ENCODE measurements at places on chromosomes 2 and 18.

DNA sequence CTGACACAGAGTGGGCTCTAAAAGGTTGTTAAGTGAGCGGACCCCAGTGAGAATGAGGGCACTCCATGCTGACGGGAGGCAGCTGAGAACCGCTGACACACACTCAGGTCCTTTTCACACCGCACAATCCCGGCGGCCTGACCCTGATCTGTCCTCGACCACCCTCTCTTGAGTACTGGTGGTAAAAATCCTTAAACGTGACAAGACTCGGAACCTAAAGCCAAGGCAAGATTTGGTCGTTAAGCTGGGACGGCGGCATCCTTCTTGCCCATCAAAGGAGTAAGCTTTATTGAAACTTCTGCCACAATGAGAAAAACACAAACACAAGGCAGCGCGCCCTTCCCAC, 569 bp downstream of the TMX3 start:
- no peak for DNase-seq

DNA sequence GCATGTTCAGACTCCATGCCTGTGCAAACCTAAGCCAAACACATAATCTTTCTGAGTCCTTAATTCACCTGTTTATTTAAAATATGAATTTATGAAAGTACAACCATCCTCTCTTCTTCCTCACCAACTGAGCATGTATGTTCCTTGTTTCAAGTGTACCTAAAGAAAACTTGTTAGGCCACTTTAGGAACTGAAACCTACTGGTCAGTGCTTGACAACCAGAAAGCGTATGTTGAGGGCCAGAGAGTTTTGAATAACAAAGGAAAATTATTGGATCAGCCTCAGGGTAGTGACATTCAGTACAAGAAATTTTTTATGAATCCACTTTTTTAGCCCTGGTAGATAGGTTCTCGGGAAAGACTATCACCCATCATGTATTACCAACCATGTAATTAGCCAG, 847.6 kb upstream of the CELF4 start:
- no peak for DNase-seq

DNA sequence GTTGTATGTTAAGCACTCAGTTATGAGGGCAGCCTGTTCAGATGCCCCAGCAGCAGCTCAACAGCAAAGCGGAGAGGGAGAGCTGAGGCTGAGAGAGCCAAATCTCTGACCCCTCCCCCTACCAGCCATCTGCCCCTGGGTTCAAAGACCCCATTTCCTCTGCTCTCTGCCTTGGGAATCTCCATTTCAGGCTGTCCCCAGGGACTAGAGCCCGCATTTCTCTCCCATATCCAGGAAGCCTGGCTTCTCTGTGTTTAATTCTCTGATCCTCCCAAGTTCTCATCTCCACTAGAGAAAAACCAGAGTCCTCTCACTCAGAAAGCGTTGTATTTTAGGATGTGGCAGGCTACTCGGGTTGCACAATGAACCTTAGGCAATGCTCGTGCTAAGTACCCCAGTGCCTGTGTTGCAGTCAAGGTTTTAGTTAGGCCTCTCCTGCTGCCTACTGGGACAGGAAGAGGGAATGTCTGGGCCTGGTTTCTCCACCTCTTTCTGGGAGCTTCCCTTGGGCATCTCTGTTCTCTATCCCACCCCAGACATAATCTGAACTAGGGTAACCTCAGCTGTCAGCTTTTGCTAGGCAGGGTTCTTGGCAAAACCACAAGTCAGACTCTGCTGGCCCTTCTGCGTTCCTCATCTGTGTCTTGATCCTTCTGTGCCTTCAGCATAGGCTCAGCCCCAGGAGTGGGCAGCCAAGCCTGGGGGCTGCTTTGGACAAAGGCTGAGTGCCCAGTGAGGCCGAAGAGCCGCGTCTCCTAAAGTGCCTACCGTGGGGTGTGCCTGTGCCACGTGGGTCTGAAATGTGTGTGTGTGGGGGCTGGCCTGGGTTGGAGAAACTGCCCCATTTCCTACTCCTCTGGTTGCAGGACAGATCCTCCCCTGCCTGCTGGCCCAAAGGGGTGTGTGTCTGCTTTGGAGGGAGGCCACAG, 96.8 kb downstream of the STPG4 start:
- DNase-seq, result no peak

DNA sequence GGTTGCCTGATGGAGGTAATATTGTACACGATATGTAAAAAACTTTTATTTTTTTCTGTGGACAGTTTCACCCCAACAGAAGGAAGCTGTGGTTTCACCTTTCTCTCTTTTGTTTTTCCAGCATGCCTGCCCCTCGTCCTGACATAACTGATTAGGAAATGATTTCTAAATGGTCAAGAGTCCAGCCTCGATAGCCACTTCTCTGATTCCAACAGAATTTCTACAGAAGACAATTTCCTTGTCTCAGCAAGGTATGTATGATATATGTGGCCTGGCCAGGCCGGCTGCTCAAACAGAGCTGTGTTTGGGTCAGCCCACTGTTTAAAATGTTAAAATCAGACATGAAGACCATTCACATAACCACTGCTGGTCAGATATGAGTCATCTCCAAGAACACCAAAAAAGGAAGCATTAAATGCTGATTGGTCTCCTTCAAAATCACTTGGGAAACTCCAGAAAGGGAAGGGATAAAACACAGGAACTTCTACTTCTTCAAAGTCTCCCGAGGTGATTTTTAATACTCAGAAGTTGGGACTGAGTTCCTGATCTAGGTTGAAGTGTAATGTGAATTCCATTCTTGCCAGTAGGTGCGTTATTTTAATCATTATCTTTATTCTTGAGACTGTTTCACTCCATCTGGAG, 22.3 kb downstream of the ATP8B1 start:
- no peak for DNase-seq

GRCh38 chr18:46311491-46311890, 207.3 kb downstream of the HAUS1 start:
- no peak for DNase-seq

- DNase-seq, result no peak
Observed at GRCh38 chr2:144663207-144663606, 143.3 kb upstream of the ZEB2 start.

DNA sequence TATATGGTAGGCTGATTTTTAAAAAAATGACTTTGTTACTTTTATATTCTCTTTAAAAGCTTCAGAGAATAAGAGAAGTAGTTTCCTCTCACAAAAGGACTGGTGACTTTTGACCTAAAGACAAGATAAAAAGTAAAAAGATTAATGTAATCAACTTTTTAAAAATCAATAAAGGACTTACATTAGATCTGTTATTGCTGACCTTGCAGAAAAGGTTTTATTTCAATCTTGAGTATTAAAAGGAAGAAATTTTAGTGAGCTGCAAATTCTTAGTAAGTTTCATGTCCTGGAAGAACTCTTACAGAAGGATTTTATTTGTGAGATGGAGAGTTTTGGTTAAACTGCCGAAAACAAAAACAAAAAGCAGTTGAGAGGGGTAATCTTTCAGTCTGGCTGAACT, 2.2 kb upstream of the GAREM1 start:
- DNase-seq, result no peak

DNA sequence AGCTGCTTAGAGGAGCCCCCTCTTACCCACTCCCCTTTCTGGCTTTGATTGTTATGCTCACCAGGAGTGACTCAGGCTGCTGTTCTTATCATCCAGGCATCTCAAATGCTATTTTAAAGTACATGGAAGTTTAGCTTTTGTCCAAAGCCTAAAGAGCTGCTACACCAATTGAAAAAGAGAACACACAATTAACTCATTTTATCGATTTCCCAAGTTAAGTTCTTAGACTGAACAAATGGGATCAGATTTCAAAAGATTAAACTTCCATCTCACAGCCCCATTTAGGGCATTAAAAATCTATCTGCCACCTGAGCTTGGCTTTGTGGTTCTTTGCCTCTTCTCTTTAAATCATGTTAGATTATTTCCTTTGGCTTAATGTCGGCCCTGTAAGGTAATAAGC, 81.2 kb downstream of the MYO5B start:
- no peak for DNase-seq

DNA sequence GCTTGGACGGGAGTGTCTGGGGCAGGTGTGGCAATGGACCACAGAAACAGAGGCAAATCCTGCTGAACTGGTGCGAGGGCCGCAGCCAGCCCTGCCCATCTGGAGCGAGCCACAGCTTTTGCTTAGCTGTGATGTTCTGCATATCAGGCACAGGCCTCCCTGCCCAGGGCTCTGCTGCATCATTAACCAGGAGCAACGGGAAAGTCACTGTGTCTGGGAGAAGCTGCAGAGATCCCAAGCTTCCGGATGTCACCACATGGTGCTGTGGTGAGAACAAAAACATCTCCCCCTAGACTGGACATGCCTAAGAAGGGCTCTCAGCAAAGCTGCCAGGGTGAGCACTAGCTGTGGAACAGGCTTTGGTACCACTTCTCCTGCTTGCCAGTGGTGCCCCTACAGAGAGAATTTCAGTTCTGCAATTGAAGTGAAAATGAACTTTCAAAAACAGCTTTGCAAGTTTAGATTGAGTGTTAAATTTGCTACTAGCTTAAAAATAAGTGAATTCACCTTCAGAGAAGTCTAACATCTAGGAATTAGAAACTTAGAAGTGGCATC, 172.9 kb upstream of the MYT1L start:
- DNase-seq, result no peak

GRCh38 chr18:50790948-50791347, 28.9 kb downstream of the MRO start:
- DNase-seq, result no peak

DNA sequence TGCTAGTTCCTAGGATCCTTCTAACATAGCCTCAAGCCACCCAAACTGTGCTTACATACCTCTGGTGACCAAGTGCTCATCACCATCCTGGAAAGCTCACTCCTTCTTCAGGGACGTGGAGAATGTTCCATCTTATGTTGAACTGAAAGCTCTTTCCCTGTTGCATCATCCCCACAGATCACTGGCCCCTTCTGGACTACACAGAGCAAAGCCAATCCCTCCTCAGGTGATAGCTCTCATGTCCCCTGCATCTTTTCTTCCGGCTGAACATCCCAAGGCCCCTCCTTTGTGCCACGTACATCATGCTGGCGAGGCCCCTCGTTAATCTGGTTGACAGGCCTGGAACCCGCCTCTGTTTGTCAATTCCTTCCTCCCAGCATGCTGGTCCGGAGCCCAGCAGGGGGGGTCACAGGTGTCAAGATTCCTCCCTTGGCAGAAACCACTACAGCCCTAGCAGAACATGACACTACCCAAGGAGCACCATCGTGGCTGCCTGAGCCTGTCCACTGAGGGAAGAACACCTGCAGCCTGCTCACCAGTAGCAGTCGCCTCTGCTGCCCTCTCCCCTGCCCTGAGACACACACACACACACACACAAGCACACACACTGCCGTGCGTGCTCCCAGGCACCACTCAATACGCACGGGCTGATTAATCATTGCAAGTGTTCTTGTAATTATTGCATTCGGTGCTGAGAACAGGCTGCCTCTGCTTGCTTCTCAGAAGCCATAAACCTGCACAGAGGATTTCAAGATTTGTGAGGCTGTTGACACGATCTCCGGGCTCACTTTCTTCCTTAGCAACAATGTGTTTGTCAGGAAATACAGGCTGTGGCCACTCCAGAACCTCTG, 6.3 kb upstream of the KCNK3 start:
- no peak for DNase-seq

DNA sequence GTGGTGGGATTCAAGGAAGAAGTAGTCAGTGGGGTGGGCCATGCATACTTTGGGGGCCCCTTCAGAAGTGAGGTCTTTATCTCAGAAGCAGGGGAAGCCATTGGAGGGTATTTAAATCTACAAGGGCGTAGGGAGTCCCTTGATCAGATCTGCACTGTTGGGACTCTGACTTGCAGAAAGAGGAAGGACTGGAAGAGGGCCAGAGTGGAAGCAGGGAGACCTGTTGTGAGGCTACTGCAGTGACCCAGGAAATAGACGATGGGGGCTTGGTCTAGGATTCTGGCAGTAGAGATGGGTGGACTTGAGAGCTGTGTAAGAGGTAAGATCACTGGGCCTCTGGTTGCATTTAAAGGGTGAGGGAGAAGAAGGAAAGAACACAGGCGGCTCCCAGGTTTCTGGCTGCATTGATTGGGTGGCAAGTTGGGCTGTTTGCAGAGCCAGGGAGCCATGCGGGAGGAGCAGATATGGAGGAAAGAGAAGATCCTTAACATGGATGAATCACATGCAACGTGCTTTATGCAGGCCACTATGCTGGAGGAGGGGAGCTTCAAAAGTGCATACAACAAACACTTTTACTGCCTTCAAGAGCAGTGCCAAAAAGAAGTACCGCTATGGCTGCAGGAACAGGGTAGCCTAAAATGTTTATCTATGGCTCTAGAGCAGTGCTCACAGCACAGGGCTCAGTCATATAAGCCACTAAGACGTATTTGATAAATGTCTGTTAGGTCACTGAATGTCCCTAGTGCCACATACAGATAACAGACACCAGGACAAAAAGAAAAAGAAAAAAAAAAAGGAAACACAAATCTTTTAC, 2.3 kb downstream of the SFXN5 start:
- no peak for DNase-seq

- no peak for DNase-seq
Observed at GRCh38 chr2:54329482-54330161, 73.6 kb upstream of the TSPYL6 start.

DNA sequence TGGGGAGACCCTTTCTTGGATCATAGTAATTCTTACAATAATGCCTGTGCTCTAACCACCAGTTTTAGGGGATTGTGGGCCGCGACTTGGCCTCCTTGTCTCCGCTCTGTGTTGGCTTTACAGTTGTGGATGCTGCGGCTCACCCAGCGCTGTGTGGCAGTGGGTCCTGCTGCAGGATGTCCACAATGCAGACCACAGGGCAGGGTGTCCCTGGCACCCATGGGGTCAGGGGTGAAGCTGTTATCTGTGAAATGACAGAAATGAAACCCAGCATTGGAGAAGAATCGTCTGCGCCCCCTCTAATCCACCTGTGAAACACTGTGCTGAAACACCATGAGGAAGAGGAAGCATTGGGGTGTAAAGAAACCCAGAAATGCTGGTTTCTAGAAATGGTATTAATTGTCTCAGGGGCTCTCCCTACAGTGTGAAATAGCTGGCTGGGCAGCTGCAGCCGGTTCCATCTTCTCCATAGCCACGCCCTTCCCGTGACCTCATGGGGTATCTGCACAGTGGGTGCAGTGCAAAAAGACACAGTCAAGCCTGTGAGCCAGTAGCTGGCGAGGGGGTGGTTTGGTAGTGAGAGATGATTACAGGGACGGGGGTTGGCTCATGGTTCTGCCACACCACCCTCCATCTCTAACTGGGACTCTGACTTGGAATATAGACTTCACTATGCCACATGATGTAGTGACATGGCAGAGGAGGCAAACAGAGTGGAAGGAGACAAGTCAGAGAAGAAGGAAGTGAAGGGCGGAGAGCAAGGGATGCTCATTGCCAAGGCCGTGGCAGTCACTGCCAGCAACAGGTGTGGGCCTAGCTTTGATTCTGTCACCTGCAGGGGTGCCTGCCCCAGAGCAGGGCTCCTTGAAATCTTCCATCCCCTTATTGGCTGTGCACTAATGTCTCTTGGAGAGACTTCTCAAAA, 16.2 kb downstream of the INPP4A start:
- peak; percentile 61 for DNase-seq

DNA sequence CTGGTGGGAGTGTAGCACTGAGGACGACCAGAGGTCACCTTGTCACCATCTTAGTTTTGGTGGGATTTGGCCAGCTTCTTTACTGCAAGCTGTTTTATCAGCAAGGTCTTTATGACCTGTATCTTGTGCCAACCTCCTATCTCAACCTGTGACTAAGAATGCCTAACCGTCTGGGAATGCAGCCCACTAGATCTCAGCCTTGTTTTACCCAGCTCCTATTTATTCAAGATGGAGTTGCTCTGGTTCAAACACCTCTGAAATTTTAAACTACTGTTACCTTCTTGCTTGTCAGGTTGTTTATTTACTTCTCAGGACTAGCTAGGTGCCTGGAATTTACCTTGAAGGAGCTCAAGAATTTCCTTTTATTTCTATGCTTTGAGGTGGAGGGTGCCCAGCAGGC, 9.5 kb upstream of the KCNG3 start:
- no peak for DNase-seq

All from T-helper 22 cell (primary cell).